ENCODE measurements at places on chromosomes 2 and 18.

GRCh38 chr18:75316826-75317225, 106.2 kb downstream of the TSHZ1 start:
- no peak for DNase-seq

- no peak for DNase-seq
Observed at GRCh38 chr2:27495840-27496356, 741 bp upstream of the GCKR start.

DNA sequence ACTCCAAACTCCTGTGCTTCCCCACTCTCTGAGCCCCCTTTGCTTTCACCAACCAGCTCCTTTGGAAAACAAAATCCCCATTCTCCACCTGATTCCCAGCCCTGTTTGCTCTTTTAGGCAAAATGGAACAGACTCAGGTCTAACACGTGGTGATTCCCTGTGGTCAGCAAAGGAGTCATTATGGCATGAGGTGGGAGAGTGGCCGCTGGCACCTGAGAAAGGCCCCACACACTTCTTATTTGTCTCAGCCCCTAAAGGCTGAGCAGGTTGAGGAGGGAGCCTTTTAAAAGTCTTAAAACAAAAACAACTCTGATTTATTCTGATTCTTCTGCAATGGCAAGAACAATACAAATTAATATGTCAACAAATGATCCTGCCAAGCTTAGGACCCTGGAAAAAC, 401.2 kb downstream of the TNS1 start:
- DNase-seq = no peak

GRCh38 chr2:26114151-26114550, 58.7 kb upstream of the GAREM2 start:
- no peak for DNase-seq

DNA sequence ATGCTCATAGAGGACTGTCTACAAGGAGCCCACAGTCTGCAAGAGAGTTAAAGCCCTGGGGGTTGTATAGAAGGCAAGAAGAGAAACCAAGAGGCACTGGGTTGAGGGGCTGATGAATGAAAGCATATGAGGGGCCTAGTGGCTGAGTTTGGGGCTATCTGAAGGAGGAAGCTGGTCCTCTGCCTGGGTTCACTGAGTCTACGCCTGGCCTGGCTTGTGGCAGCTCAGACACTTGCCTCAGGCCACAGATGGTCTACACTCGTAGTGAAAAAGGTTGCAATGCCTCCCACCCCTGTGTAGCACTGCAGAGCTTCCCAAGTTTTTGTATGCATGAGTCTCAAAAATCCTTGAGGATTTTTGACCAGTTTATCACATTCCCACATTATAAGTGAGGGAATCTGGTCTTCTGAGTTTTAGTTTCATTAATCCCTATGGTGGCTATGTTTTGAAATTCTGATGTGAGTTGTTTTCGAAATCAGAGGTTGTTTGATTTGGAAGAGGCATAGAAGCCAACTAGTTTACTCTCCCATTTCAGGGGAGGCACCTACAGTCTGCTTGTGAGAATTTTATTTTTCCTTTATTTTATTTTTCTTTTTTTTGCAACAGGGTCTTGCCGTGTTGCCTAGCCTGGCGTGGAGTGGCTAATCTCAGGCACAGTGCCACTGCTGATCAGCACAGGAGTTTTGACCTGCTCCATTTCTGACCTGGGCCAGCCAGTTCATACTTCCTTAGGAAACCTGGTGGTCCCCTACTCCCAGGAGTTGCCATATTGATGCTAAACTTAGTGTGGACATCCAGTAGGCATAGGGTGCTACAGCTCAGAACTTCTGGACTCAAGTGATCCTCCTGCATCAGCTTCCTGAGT, 10.0 kb downstream of the MYCN start:
- DNase-seq = no peak

DNA sequence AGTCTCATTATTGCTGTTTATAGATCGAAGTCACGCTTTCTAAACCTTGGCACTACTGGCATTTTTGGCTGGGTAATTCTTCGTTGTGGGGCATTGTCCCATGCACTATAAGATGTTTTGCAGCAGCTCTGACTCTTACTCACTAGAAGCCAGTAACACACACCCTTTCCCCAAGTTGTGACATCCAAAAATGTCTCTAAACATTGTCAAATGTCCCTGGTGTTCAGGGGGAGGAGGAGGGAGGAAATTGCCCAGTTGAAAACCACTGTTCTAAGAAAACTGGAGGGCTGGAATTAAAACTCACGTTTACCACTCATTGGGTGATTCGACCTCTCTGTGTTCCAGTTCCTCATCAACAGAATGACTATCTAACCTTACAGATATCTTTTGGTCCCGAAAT, 115.7 kb upstream of the KLF7 start:
- no peak for DNase-seq
